BJ (cell line): ENCODE measurements at places on chromosomes 2 and 18. TPM values are rescaled to one million over a fixed set of nuclear protein-coding genes. Genes with fewer than 3 reads are reported as not detected.

DNA sequence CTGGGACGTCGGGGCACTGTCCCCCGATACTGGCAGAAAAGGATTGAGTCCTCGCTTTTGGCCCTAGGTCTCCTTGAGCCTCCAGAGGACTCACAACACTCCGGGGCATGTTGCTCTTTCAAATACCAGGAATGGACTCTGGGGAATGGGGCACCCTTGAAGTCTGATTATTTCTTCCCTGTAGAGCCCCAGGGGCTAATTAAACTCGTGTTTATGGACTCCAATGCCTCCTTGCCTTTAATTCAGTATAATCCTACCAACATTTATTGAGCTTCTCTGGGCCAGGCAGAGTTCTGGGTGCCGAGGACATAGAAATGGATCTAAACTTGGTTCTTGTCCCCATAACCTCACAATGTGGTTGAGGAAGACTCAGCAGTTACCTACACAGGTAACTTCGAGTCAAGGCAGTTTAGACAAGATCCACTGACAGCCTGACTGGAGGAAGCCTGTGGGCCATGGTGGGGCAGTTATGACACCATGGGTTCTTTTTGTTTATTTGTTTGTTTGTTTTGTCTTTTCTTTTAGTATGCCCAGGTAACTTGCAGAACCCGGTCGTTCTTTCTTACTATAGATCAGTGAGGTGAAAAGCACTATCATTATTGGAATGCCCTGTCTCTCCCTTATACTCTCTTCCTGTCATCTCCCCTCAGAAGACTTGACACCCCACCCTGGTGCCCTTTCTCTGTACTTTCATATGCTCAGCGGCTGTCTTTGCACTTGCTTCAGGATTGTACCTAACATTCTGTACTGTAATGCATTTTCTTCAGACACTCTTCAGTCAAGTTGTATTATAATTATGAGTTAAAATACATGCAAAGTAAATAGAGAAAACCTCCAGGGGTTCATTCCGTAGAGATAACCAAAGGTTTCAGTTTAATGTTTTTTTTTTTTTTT lies 3.2 kb downstream of the CFLAR start:
- DNase-seq, result no peak

DNA sequence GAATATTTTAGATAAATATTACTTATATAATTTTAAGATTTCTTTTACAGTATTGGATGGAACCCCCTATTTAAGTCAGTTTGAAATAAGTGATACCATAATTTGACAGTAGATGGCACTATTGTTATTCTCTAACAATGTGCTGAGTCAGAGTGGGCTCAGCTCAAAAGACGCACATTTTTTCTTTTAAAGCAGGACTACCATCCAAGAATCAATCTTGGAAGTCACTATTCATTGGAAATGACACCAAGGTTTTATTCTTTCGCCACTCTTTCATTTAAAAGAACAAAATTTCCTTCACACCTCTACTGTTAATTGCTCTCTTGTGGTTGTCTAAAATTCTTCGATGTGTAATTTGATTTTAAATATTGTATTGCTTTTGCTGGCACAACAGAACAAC lies 32.6 kb upstream of the SPAG16 start:
- peak; percentile 19 for DNase-seq

DNA sequence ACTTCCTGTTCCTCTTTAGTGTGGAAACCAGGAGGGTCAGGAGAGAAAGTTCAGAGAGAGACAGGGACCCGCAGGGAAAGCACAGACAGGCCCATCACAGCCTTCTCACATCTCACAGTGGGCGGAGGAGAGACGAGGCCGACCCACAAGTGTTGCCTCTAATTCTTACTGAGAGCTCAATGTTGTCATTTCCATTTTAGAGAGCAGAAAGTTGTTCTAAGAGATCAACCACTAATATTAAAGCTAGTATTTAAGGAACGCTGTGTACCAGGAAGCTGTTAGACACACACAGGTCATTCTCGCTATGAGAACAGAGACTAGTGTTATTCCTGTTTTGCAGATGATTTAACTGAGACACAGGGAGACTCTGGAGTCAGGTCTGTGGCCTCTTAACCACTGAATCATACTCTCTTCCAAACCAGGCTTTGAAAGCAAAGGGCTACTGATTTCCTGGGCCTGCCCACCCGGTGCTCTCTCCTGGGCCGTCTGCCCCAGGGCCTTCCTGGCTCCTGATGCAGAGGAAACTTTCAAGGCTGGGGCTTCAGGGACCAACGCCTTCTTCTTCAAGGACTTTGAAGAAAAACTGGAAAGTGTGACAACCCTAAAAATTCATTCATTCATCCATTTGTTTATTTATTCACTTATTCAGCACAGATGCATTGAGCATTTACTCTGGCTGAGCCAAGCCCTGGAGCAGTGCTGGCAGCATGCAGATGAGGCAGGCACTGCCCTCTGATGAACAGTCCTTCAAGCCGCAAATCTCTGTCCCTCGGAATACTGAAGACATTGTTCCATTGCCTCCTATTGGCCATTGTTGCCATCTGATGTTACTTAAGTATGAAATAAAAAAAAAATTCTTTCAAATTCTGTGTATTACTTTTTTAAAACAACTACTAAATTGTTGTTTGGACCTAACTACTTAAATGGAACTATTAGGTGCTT lies 37.2 kb upstream of the BIN1 start:
- DNase-seq, result no peak

- no peak for DNase-seq
Measured at GRCh38 chr18:48992133-48992532, 41.4 kb upstream of the SMAD7 start.

DNA sequence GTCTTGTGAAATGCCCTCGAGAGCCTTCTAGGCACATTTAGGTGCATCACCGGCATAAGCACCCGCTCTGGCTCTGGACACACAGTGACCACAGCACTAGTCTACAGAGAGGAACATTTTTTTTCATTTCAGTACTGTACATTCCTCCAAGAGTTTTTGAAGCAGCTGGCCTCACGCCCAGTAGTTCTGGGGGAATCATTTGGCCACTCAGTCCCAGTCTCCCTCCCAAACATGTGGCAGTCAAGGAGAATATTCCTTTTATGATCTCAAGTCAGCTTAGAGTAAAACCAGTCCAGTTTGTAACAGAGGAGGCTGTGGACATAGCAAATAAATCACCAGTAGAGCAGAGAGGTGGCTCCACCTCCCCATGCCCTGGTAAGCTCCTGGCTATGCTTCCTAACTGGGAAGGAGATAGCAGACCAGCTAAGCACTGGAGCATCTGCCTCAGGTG lies 48.1 kb downstream of the KCNE4 start:
- peak; percentile 89 for DNase-seq

The C2orf72 gene
- 0.11 and 0.17 TPM in 2 replicates for polyA plus RNA-seq

The PLB1 gene
- polyA plus RNA-seq, result 0.38 and 0.39 TPM in 2 replicates

The TEKT4 gene
- not detected in 2 replicates for polyA plus RNA-seq

DNA sequence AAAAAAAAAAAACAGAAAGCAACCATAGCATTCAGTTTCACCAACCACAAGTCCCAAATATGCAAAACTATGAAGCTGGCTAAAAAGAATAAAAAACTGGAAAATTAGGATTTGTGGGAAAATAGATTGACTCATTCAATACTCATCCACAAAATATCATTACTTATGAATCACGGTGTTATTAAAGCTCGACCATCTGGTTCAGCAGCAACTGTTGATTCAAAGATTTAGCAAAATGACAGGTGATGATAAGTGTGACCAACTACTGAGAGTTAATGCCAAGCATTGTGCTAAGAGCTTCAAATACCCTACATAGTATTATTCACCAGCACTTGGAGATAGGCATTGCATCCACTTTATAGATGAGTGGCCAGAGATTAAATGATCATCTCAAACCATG lies 26.2 kb upstream of the XDH start:
- peak; percentile 85 for DNase-seq

- DNase-seq, result no peak
Measured at GRCh38 chr2:28437149-28437835, 44.6 kb downstream of the FOSL2 start.

GRCh38 chr2:17353263-17353662 lies 165.0 kb downstream of the RAD51AP2 start:
- no peak for DNase-seq

GRCh38 chr2:119431976-119432850 lies 559 bp downstream of the TMEM37 start:
- no peak for DNase-seq

DNA sequence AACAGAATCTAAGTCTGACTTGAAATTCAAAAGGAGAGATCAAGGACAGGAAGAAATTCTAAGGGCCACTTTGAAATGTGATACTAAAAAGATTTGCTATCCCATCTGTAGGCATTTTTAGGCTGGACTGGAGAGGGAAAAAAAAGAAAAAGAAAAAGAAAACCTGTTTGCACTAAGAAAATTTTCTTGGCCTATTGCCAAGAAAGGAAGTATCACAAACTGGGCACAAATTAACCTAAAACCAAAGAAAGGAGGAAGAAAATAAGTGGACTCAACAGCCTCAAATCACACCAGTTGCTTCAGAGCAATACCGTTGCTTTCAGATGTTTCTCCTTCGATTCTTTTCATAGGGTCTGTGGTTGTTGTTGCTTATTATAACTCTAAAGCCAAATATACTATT lies 287.9 kb upstream of the VRK2 start:
- no peak for DNase-seq

The RAB12 gene
- polyA plus RNA-seq, result 8.8 and 25.6 TPM in 2 replicates

- DNase-seq, result no peak
Measured at GRCh38 chr18:67232991-67233390, 283.5 kb downstream of the DSEL start.

DNA sequence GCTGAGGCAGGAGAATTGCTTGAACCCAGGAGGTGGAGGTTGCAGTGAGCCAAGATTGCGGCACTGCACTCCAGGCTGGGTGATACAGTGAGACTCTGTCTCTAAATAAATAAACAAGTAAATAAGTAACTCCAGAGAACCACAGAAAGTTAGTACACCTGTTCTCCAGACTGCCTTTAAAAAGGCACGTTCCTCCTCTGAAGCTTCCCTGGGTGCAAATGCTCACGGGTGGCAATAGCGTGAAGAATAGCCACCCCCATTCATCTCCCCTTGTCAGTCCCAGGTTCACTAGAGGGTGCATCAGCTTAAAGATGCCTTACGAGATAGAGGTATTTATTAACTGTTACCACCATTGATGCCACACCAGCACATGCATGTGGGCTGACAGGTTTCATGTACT lies 64.3 kb upstream of the RTN4 start:
- no peak for DNase-seq

GRCh38 chr2:159863526-159864160 lies 65.6 kb upstream of the CD302 start:
- DNase-seq, result no peak

DNA sequence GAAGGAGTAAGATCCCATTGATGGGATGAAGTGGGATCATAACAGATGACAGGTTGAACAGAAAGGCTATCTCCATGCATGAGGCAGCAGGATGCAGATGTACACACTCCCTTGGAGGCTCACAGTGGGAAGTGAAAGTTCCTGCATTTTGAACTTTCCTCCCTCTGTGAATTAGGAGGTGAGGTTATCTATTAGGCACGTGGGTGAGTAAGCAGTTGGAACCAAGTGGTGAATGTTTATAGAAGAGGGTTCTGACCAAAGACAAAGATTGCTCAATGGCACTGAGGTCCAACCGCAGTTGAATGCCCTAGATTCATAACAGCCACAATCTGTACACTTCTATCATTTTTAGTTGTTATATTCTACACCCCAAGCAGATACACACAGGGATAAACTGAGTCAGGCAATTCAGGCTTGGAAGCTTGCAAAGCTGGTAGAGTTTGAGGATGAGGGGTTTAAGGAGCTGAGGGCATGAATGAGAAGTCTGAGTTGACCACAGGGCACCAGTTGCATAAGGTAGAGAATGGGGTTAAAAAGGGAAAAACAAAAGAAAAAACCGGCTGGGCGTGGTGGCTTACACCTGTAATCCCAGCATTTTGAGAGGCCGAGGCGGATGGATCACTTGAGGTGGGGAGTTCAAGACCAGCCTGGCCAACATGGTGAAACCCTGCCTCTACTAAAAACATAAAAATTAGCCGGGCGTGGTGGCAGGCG lies 7.1 kb upstream of the KCMF1 start:
- peak; percentile 49 for DNase-seq

The HOXD13 gene
- polyA plus RNA-seq, result 0.43 and 0.71 TPM in 2 replicates

GRCh38 chr2:223949241-223949840 lies 4.2 kb upstream of the WDFY1 start:
- DNase-seq, result no peak

DNA sequence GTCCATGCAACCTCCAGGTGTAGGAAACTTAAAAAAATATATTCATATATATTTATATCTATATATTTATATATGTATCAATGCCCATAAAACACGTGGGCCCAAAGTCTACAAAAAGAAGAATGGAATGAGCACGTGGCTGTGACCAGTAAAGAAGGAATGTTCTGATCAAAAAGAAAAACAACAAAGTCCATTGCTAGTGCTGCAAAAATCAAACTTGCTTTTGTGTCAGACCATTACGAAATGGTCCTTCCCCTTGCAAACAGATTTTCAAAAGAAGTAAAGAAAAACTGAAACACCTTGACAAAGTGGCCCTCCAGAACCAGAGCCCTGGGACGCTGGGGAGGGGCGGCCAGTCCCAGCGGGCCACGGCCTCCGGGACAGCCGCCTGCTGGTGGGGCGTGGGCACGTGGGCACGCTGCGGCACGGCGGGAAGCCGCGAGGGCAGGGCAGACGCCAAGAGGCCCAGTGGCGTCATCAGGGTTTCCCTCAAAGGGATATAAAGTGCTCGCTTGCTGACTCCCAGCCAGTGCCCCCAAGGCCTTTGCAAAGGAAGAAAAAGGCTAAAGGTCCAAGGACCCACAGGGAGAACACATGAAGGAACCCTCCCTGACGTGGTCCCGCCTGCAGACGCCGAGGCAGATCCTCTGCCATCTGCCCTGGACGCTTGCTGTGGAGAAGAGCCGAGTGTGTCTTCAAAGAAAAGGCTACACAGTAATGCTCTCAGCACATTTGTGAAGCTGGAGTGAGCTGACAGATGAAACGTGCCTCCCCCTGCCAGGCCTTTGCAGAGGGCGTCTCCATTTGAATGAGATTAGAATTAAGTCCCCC lies 201.8 kb downstream of the TWIST2 start:
- no peak for DNase-seq

DNA sequence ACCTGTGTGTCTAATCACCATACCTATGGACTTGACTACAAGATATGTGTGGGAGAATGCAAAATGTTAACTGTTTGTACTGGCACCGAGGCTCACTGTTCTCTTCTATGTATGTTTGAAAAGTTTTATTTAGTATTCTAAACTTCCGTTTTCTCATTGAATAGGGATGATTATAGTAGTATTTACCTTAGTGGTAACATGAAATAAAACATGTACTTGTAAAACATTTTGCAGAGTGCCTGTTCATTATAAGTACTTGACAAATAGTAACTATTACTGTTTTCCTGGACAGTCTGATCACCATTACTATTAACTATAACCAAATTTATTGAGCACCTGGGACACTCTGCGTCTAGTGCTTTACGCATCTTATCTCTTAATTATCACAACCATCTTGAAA lies 24.8 kb downstream of the DDX1 start:
- no peak for DNase-seq

DNA sequence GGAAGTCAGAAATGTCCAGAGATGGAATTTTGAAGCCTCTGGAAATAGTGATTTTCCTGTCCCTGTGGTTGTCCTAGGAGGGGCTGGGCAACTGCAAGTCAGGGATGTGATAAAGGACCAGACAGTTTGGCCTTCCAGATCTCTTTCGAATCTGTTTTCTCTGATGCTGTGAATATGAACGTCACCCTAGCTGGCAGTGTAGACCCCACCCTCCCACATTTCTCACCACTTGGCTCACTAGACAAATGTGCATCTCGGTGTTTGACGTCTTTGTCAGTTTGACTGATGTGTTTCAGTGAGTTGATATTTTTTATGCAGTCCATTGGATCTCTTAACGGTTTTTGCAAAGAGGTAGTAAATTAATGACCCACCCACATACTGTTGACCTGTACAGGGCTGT lies 301.2 kb downstream of the TNS1 start:
- DNase-seq, result no peak
